Karpas-422 (cell line): ENCODE measurements at places on chromosomes 12 and 14.

- DNase-seq = peak; percentile 52
Observed at GRCh38 chr12:3035815-3036702, 41.1 kb upstream of the TSPAN9 start.

GRCh38 chr12:13539051-13539450 lies 342.5 kb downstream of the EMP1 start:
- DNase-seq = no peak

DNA sequence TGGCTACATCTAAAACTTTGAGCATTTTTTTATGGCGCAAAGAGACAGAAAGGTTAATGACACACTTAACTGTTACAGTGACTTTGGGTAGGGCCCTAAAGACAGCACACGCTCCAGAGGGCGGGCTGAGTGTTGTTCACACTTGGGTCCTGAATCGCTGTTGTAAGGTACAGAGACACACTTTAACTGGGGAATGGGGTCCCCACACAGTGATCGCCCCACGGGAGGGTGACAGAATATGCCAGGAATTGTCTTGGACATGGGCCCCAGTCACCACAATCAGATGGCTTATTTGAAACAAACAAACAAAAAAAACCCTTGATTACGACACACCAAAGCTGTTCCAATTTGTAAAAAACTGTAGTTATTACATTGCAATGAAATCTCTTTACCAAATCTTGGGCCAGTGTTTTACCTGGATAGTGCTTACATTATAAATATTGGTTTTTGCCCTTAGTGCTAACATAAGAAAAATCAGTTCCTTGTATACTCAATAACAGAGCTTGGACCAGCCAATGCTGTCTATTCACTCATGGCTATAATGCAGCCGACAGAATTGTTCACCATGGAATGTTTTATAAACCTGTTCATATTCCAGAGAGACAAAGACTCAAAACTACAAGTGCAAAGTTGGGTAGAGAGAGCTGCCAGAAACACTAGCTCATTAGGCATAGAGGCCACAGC lies 28.3 kb downstream of the KCTD10 start:
- no peak for DNase-seq

- DNase-seq = peak; percentile 95
Observed at GRCh38 chr14:91138511-91139359, 24.9 kb downstream of the DGLUCY start.

DNA sequence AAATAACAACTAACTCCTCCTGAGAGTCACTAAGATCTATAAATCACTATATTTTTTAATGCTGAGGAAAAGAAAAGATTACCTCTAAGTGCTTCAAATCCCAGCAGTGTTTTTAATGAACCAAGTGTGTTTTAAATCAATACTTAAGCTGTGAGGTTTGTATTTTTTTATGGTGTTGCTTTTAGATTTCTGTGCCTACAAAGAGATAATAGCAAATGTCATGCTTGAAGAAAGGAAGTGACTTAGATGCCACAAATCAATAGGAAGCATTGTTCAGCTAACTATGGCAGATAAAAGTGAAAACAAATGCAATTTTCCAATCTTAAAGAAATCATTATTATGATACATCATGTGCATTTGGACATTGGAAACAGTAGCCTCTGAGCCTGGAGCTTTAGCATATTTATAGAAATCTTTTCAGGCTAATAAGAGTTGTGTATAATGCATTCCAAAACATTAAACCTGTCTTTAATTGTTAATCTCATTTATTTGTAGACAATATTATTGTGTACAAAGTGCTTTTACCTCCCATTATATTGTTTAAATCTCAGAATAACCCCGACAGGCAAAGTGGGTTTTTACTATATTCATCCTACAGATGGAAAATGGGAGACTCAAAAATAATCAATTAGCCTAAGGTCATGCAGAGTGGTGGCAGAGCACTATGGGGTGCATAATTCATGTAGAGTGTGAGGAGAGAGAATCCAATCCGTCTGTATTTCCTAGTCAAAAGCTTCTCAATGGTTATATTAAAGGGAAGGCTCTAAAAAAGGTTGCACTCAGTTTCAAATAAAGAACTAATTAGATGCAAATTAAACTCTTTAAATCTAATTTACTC lies 486.2 kb downstream of the NAV3 start:
- DNase-seq = no peak
